ENCODE measurements at places on chromosomes 6 and 20. TPM values are rescaled to one million over a fixed set of nuclear protein-coding genes. Genes with fewer than 3 reads are reported as not detected.

GRCh38 chr20:45179166-45179565, 4.5 kb downstream of the PI3 start:
- no peak for DNase-seq

DNA sequence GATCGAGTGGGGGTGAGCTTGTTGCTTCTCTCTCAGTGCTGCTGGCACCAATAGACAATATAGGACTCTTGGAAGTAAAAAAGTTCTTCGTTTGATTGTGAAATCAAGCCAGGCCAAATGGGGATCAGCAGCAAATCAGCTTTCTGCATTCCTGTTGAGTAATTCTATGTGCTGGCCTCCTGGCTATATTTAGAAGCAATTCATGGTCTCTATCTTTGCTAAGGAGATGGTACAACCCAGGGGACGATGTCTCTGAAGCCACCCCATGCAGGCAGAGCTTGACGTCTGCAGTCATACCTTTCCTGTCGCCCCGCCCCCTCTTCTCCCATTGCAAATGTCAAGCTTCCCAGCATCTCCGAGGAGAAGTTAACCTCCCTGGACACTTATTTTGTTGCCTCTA, 199.1 kb downstream of the SCP2D1 start:
- DNase-seq: no peak

DNA sequence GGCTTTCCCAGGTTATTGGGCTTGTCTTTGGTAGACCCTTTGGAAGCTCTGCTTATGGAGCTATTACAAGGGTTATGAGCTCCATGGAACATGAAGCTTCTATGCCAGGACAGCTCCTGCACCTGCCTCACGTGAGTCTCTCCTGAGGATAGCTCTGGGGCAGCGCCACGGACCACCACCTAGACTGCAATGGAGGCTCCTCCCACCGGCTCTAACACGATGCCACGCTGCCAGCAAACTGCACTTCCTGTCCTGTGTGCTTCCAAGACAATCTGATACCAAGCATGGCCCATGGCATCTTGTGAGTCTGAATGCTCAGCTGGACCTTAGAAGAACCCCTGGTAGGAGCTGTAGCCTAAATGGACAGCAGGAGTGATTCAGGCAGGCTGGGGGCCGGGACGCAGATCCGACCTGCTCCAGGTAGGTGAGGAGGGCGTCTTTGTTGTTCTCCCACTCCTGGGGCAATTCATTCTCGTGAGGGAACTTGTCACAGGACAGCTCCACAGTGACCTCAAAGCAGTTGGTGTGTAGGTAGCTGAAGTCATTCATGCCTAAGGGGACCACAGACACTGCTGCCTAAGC, 5.5 kb downstream of the CPXM1 start:
- no peak for DNase-seq

- no peak for DNase-seq
Observed at GRCh38 chr6:120083186-120083585, 733.6 kb upstream of the MAN1A1 start.

The DNAAF9 gene
- 16.7 TPM for total RNA-seq

- DNase-seq: peak; percentile 33
Observed at GRCh38 chr6:53679446-53679933, 13.9 kb upstream of the KLHL31 start.

DNA sequence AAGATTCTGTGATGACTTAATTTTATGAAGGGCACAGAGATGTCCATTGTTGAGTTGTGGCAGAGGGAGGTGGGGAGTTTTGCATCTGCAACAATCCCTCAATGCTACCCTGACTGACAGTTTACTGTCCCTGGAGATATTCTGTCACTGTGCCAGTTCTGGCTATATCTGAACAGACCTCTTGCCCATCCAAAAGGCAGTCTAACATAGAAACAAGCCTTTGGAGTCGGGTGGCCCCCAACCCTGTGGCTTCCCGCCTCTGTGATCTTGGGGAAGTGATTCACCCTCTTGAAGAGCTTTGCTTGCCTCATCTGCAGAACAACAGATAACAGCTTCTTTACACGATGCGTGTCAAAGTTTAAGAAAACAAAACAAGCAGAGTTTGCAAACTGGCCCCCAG, 3.8 kb upstream of the E2F1 start:
- peak; percentile 72 for DNase-seq

GRCh38 chr6:100001915-100002388, 7.9 kb upstream of the MCHR2 start:
- DNase-seq: peak; percentile 45

- no peak for DNase-seq
Observed at GRCh38 chr20:10430000-10430466, 4.0 kb downstream of the MKKS start.

- no peak for DNase-seq
Observed at GRCh38 chr6:114690625-114691024, 347.8 kb upstream of the HS3ST5 start.

GRCh38 chr6:47165918-47166317, 123.8 kb upstream of the ADGRF1 start:
- no peak for DNase-seq

DNA sequence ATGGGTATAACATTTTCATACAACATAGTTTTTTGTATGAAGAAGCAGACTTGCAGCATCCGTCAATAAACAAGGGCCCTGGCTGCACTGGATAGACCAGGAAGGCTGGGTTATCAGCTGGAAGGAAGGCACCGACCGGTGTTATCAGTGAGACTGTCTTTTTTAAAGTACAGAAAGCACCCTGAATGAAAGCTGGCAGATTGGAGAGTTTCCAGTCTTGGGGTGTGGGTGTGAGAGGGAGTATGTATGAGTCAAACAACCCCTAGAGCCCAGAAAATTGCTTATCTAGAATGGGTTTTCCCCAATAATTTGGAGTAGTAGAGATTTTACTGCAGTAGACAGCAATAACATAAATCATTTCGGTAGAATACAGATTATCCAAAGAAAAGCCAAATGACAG, 42.4 kb downstream of the TXLNB start:
- no peak for DNase-seq

DNA sequence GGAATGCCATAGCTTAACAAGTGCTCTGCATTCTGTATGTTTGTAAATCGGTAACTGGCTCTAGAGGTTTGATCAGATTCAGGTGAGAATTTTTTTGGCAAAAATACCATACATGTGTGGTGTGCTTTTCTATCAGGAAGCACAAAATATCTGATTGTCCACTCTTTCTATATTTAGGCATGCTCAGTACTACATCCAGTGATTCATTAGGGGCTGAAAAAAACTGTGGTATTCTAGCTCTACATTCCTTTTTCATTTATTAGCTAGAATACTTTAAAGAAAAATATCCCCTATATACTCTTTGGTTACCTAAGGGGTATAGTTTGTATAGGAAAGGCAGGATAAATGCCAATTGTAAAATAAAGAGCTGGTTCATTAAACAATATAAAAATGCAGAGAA, 10.6 kb upstream of the ELOVL2 start:
- DNase-seq: no peak

DNA sequence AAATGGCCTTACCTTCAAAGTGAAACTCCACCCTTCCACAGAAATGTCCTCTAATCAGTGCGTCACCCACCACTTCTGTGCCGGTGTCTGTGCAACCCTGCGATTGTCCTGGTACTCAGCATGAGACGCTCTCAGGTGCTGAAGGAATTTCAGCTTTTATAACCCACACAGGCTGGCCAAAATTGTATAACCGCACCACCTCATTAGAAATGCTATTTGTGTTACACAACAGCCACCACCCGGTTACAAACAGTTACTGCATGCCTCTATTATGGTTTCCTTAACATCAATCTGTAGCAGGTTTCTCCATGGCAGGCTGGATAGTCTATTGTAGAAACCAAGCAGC, 51.5 kb downstream of the SLC23A2 start:
- peak; percentile 46 for DNase-seq

- no peak for DNase-seq
Observed at GRCh38 chr6:46690911-46691451, 3.3 kb downstream of the TDRD6 start.

The TSHZ2 gene
- total RNA-seq: not detected

- peak; percentile 92 for DNase-seq
Observed at GRCh38 chr6:81766482-81767069, 14.1 kb upstream of the TENT5A start.

DNA sequence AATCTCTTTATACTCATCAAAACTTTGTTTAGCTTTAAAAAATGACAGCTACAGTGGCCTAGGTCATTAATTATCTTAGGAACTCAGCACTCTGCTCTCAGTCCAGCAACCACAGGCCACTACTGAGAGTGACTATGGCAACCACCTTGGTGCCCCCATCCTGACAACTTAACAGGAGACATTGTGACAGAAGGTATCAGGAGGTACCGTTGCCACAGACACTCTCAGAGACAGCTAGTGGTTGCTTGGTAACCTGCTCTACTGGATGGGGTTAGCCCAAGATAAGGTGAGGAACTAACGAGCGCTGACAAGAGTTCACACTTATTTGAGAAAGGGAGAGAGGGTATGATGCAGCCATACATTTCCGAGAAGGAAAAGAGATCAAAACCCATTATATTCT, 76.1 kb upstream of the TFAP2D start:
- DNase-seq: no peak

GRCh38 chr6:163335671-163336545, 78.6 kb upstream of the QKI start:
- peak; percentile 95 for DNase-seq

DNA sequence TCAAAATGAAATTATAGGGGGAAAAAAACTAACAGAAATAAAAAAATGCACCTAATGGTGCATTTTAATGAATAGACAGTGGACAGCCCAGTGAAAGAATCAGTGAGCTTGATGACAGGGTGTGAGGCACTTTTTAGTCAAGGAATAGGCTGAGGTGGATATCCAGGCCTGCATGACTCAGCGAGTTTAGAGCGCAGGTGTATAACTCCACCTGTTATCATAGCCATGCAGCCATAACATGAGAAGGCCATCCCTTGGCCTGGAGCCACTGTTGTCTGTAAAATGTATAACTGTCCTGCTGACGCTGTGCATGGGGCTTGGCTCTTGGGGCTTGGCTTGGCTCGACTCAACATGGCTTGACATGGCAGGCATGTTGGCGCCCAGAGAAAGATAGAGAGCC, 331.5 kb upstream of the NOX3 start:
- DNase-seq: no peak

DNA sequence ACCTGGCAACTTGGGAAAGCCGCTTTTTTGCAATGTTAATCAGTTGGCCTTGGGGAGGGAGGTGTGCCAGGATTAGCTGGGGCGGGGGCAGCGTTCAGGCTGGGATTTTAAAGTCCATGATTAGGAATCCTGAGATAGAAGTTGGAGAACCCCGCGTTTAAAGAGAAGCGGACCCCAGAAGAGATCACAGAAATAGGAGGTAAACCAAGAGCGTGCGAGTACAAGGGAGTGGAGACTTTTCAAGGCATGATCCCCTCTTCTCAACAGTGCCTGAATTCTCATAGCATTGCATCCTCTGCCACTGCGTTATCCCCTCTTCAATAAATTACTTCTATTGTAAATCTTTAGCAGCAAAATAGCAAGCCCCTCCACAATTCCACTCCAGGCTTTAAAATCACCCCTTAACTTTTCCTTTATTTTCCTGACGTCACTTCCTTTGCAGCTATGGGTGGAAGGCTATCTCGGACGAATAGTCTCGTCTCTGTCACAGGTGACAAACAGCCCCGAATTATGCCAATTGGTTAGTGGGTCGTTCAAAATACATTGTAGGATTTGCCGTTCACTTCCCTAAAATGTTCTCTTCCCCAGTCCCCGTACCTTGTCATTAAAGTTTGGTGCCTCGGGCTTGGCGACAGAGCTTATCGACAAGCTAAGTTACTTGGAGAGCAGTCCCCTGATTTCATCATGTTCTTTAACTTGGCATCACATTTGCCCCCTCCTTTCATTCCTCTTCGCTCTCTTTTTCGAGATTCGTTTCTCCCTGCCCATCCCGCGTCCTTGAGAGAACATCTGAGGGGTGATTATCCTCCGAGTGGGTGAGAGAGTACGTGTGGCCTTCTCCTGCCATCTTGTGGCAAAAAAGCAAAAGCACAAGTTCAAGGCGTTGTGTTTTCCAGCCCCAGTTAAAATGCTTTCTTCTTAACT, 17.1 kb downstream of the OR2B2 start:
- peak; percentile 91 for DNase-seq

DNA sequence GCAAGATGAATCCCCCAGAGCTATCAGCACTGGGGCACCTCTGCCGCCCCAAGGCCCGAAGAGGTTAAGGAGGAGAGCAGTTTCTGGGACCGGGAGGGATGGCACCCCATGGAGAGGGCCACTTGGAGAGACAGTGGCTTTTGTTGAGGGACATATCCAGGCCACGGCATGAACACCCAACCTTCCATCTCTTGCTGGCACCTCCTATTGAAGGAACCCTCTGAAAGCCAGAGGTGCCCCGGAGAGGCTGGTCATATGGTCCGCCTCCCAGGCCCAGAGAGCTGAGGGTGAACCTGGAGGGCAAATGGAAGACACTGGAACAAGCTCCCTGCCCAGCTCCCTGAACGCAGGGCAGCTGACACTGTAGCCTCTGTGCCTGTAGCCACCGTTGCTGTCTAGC, 167.0 kb downstream of the NFATC2 start:
- DNase-seq: no peak

DNA sequence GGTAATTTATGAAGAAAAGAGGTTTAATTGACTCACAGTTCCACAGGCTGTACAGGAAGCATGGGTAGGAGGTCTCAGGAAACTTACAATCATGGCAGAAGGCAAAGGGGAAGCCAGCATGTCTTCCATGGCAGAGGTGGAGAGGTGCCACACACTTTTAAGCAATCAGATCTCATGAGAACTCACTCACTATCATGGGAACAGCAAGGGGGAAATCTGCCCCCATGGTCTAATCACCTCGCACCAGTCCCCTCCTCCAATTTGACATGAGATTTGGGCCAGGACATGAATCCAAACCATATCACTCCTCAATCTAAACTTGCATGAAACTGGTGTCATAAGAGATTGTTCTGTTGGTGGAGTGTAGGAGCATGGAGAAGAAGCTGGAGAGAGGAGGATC, 51.6 kb upstream of the CCN6 start:
- no peak for DNase-seq

DNA sequence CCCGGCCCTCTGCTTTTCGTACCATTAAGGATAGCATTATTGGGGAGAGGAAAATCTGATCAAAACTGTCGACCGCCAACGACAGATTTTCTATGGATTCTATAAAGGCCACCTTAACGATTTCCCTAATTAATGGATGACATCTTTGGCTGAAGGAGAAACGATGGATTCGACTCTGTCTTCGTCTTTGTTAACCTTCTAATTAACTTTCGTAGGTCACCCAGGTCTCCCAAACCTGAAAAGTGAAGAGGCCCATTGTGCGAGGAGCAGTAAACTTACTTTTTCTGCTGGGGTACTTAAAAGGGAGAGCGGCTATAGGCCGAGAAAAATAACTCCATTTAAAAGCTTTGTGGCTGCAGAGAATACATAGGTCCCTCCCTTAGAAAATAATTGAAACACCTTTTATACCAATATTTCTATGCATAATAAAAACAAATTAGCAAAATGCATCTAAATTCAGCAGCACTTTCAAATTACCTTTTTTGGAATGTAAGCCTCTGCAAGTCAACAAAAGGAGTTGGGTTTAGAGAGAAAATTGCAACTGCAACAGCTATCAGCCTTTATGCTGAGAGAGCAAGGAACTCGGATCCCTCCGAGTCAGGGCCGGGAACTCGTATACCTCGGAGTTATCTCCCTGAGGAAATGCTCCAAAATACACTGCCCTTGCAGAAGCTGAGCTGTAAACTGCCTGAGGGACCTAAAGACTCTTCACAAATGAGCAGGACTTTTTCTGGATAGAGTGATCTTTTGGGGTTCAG, 31.4 kb upstream of the NR2E1 start:
- no peak for DNase-seq

The CNKSR3 gene
- total RNA-seq: 11.0 TPM

GRCh38 chr6:53906842-53907241, 112.0 kb downstream of the LRRC1 start:
- DNase-seq: no peak
